Nucleus accumbens (tissue), 56 donors: ENCODE measurements at places on chromosomes 7 and 10.

GRCh38 chr7:30281263-30281662 lies 3.1 kb upstream of the ZNRF2 start:
- no peak for DNase-seq

DNA sequence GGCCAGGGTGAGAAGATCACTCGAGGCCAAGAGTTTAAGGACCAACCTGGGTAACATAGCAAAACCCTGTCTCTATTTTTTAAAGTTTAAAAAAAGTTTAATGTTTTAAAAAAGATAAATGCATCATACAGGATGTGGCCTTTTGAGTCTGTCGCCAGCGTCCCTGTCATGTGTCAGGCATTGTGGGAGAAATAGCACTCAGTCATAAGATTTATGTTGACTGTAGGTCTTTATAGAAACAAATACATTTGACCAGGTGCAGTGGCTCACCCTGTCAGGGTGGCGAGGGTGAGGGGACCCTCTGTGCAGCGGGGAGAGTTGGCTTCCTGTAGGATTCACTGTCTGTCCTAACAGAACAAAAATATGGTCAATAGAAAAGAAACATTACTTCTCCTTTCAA lies 63.5 kb upstream of the SH2B2 start:
- no peak for DNase-seq

GRCh38 chr7:123747620-123748141 lies 1.1 kb downstream of the WASL start:
- no peak for DNase-seq

DNA sequence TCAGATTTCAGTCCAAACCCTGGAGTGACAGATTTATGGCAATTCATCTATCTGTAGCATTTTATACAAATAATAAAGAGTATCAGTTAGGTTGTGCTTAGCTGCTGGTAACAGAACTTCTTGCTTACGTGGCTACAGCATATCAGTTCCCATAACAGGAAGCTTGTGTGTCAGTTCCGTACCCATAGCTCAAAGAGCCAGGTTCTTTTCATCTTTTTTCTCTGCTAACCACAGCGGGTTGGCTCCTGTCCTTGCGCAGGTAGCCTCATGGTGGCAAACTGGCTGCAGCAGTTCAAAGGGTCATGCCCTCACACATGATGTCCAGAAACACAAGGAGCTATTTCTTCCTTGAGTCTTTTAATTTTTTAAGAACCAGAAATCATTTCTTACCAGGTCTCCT lies 1041.8 kb downstream of the GATA3 start:
- DNase-seq, result no peak

DNA sequence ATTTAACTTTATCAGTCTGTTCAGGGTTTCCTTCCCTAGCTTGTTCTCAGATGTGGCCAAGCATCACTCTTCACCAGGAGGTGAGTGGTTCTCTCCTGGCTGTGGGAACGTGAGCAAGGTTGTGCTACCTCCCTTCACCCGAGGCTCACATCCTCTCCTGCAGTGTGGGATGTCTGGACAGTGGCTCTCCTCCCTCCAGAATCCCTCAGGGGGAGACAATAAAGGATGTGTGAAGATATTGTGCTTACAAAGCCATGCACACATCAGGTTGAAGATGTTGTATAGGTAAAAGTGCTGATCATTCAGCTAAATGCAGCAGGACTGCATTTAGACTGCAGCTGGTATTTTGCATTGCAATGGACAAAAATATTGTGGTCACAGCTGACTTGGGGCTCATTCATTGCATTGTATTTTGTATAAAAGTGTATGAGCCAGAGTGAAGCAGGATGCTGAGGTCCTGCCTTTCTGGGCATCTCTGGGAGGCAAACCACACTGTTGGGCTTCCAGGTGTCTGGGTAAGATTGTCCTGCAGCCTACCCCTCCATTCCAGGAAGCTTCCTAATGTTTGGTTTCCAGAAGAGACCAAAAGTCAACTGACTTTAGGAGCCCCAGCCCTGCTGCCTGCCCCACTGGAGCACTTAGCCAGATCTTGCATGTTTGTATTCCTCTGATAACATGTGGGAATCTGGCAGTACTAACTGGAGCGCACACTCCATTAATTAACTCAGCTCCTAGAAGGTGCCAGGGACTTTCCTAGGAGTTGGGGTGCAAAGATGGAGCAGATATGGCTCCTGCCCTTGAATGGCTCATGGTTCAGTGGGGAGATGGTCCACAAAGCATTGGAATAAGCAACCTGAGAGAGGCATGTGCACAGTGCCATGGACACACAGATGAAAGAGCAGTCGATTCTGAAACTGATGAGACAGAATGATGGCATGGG lies 292.5 kb upstream of the ZNF32 start:
- DNase-seq, result no peak

- no peak for DNase-seq
These were observed 1.6 kb upstream of the TIAL1 start for GRCh38 chr10:119598397-119598796.

GRCh38 chr7:28347475-28348318 lies 64.6 kb upstream of the CREB5 start:
- no peak for DNase-seq

- DNase-seq, result no peak
These were observed 96.0 kb downstream of the GATA3 start for GRCh38 chr10:8150401-8150905.

- no peak for DNase-seq
These were observed 122.7 kb downstream of the CUL2 start for GRCh38 chr10:34967335-34967880.

- peak; percentile 58 for DNase-seq
These were observed 103.7 kb downstream of the RNF216 start for GRCh38 chr7:5677538-5678294.

- DNase-seq, result no peak
These were observed 80.3 kb upstream of the SEM1 start for GRCh38 chr7:96789914-96790313.

- no peak for DNase-seq
These were observed 89.3 kb upstream of the ADRB1 start for GRCh38 chr10:113954409-113954808.

DNA sequence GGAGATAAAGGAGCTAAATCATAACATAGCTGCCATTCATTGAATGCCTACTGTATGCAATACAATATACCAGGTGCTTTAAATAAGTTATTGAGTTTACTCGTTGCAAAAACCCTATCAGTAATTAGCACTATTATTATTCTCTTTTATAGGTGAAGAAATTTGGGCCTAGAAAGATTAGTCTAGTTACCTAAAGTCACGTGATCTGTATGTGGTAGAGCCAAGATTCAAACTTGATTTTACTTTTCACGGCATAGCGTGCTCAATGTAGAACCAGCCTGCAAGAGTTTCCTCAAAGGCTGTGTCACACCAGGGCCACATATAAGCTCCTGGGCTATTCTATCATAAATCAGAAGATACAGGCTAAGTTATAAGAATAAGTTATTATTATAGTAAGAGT lies 439.9 kb downstream of the GFRA1 start:
- DNase-seq, result no peak

DNA sequence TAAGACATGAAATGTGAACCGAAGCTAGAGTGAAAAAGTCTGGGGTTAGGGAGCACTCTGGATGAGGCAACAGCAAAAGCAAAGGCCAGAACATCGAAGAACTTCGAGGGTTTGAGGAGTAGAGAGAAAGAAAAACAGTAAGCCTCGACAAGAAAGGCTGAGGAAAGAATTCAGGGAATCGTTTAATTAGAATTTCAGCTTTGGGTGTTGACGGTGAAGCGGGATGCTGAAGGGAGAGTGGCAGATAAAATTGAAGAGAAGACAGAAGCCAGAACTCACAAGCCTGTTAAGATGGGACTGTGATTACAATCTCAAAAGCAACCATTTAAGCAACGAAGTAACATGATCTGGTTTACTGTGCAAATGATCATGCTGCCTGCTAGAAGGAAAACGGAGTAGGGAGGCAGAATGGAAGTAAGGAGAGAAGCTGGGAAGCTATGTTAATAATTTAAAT lies 2.1 kb downstream of the TRDMT1 start:
- no peak for DNase-seq

- no peak for DNase-seq
These were observed 906 bp upstream of the MMD2 start for GRCh38 chr7:4959893-4960292.

DNA sequence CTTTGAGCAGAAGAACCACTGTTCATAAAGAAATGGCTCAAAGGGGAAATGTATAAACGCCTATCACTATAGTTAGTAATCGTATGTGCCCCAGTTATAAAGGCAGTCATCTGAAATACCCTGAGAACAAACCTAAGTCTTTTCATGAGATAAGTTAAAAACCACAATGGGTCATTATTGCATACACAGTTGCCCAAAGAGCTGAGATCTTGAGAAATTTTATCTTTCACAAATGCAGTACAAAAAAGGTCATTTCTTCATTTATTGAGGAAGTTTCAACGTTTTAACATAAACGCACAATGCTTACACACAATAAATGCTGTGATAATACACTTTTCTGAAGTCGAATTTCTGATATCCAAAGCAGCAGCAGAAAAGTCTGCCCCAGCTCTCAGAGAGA lies 114.4 kb downstream of the MICU1 start:
- no peak for DNase-seq

GRCh38 chr10:88949051-88949450 lies 3.5 kb downstream of the ACTA2 start:
- DNase-seq, result no peak

DNA sequence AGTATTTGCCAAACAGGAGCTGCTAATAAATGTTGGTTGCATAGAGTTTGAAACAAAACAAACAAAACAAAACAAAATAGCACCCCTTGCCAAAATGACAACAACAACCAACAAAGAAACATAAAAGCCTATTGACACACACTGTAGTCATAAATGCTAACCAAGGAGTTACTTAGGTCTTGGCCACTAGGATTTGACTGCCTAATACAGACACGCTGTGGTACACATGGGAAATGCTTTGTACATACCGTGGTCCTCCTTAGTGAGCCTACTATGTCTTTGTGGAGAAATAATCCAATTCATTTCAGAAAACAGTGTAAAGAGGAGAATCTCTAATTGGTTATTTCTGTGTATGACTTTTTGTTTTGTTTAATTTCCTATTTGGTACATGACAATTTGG lies 53.2 kb upstream of the MTPN start:
- DNase-seq, result no peak

GRCh38 chr7:31053986-31054385 lies 1.9 kb downstream of the ADCYAP1R1 start:
- DNase-seq, result no peak

- DNase-seq, result no peak
These were observed 2.4 kb upstream of the IRF5 start for GRCh38 chr7:128935342-128935730.
